Progenitor cell of endocrine pancreas (in vitro differentiated cells): ENCODE measurements at places on chromosomes 3 and 15.

GRCh38 chr15:50904211-50904610 is 4.3 kb upstream of the AP4E1 start:
- no peak for DNase-seq

- no peak for DNase-seq
These were observed 23.0 kb downstream of the TKT start for GRCh38 chr3:53232641-53233377.

GRCh38 chr3:147816752-147817151 is 407.6 kb downstream of the ZIC1 start:
- DNase-seq = no peak

DNA sequence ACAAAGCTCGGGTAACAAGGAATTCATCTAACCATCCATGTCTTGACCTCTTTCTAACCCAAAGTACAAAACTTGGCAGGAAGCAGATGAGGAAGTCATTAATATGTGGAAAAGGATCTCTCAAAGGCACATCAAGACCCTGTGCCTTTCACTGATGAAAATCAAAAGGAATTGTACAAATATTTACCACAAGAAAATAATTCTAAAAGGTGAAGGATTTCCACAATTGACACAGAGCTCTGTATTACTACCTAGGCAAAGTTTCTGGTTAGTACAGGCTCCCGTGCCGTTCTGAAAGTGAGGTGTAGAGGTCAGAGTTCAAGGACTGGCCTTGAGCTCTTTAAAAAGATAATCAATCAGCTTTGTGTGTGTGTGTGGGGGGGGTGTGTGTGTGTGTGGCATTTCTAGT is 239.7 kb upstream of the ICE2 start:
- no peak for DNase-seq

DNA sequence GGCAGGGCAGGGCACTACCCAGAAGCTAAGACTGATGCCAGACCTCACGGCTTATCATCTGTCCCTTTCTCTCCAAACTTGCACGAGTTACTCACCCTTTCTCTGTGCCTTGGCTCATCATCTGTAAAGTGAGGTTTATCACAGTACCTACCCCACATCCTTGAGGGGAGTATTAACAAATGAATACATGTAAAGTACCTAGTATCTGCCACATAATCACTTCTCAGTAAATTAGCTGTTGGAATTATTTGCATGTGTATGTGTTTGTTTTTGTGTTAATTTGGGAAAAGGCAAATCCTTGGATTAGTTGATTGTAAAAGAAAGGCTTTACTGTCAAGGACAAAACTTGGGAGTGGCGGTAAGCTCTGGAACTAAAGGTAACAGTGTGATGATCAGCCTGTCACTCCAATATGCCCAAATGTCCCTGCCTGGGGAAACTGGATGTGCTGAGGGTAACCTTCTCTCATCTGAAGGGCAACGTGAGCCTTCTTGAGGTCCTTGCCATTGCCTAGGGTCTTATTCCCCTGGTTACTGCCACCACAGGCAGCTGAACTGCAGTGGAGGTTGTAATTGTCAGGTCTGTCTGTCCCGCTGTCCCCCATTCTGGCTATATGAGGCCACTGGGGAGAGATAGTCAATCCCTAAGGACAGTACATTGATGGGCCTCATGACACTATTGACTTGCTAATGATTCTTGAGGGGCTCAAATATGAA is 269.4 kb downstream of the CLSTN2 start:
- DNase-seq = no peak

DNA sequence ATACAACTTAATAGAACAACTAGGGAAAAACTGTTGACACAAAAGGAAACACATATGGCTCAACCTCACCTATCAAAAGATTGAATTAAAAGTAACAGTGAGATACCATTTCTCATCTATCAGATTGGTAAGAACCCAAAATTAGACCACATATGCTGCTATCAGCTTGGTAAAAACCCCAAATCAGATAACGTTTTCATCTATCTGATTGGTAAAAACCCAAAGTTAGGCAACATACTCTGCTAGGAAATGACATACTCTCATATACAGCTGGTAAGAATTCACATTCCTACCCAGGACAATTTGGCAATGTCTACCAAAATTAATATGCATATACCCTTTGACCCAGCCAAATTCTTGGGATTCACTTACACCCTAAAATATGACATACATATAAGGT is 26.3 kb downstream of the NRG4 start:
- no peak for DNase-seq

DNA sequence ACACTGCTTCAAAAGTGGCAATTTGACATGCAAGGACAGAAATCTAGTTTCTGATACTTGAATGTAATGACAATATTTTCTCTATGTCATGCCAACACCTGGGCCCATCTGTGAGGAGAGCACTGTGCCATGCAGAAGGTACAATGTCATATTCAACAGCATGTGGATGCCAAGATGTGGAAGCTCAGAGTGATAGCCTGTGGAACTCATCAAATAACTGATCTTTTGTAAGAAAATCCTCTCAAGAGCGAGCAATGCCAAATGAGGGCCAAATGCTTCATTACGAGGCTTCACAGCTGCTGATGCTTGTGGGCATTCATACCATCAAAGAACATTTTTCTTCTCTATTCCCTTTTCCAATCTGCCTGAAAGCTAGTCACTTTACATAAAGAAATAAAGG is 95.1 kb downstream of the ROBO1 start:
- no peak for DNase-seq

DNA sequence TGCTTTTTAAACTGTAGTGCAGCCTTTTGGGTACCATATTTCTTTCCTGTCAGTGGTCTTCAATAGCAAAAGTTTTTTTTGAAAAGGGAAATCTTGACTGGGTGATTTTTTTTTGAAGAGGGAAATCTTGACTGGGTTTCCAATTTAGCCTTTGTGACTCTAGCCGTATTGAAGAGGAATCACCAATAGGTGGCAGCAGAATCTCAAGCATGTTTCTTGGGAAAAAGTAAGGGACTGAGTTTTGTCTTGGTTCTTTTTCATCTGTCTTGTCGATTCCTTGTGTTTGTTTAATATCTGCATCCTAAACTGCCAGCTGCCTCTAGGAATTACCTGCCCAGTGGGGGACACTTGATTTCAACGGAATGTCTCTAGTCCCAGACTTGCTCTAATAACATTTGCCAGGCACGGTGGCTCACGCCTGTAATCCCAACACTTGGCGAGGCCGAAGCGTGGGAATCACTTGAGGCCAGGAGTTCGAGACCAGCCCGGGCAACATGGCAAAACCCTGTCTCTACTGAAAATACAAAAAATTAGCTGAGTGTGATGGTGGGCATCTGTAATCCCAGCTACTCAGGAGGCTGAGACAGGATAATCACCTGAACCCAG is 89.2 kb downstream of the RBPMS2 start:
- no peak for DNase-seq

DNA sequence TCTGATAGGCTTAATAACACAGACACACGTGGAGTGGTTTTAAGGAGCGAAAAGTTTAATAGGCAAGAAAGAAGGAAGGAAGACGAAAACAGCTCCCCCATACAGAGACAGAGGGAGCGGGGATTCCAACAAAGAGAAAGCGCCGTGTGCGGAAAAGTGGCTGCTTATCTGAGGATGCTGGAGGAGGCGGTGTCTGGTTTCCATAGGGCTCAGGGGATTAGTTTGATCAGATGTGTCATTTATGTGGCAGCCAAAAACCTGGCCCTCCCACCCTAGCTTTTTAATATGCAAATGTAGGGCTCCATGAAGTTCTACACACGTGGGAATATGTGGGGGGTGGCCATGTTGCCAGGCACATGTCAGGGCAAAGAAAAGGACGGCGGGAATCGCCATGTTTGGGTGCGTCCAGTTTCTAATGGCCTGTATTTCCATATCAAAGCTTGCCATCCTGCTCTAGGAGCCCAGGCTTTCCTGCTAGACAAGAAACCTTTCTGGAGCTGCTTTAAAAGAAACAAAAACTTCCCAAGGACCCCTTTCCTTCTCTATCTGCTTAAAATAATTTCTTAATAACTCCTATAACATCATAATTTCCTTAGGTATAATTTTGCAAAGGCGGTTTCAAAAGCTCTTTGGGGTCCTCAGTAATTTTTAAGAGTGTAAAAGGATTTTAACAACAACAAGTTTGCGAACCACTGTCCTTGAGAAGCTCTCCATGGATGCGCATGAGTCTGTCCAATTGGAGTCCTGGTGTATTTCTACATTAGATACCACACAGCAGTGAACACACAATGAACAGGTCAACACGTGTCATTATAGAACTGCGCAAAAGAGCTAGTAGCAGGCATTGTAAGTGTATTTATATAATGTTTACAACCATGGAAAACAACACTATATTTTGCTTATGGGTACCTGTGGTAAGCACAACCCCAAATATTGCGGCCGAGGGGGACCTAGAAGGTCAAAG is 622 bp upstream of the ZNF589 start:
- no peak for DNase-seq

DNA sequence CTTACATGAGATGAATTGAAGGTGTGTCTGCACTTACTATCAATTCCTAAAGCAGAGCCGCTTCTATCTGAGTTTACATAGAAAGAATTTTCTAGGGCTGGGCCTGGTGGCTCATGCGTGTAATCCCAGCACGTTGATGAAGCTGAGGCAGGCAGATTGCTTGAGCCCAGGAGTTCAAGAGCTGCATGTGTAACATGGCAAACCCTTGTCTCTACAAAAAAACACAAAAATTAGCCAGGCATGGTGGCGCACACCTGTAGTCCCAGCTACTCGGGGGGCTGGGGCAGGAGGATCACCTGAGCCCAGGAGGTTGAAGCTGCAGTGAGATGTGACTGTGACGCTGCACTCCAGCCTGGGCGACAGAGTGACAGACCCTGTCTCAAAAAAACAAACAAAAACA is 18.1 kb upstream of the ATP13A3 start:
- DNase-seq = no peak

- no peak for DNase-seq
These were observed 10.3 kb downstream of the TM2D3 start for GRCh38 chr15:101641894-101642293.
